ENCODE measurements at places on chromosomes 6 and 20.

- DNase-seq = no peak
These were observed 9.8 kb downstream of the SLC22A23 start for GRCh38 chr6:3447005-3447404.

DNA sequence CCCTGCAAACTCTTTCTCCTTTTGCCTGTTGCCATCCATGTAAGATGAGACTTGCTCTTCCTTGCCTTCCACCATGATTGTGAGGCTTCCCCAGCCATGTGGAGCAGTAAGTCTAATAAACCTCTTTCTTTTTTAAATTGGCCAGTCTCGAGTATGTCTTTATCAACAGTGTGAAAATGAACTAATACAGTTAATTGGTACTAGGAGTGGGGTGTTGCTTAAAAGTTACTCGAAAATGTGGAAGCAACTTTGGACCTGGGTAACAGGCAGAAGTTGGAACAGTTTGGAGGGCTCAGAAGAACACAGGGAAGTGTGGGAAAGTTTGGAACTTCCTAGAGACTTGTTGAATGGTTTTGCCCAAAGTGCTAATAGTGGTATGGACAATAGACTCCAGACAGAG, 359.2 kb upstream of the KHDRBS2 start:
- no peak for DNase-seq

GRCh38 chr6:84575264-84575663, 189.1 kb downstream of the TBX18 start:
- DNase-seq = no peak

DNA sequence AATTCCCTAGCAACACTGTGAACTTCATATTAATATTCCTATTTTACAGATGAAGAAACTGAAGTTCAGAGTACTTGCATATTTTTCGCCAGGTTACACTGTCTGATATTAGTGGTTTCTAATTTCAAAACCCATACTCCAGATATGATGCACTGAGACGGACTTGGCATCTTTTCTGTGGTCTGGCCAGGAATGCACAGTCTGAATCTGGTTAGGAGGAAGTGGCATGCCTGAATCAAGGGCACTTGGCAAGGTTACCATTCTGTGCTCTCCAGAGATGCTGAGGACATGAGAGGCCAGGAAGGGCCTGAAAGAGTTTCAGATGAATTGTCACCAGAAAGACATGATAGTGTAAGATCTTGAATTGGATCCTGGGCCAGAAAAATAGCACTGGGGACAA, 150.1 kb downstream of the HAO1 start:
- DNase-seq = no peak

GRCh38 chr20:965956-966355, 36.2 kb downstream of the RSPO4 start:
- DNase-seq = no peak

DNA sequence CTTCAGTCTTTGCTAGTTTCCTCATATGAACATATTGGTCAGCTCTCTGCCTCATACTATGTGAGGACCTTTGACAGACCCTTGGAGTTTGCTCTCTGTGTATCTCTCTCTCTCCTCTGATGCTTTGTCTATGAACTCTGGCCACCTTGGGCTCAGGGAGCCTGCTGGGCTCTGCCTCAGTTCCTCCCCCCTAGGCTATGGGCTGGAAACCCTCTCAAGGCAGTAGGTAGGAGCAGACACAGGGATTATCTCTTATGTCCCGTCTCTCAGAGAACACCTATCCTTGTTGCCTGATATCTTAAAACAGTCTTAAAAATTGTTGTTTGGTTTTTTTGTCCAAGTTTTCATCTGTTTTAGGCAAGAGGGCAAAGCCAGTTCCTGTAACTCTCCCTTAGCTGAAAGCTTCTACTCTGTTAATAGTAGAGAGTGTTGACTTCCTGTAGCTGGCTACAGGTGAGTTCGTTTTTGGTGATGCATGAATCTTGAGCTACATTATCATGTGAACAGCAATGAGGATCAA, 68.3 kb downstream of the BCAS1 start:
- no peak for DNase-seq

GRCh38 chr20:63950701-63951397, 5.4 kb downstream of the UCKL1 start:
- DNase-seq = no peak

- DNase-seq = no peak
These were observed 49.1 kb downstream of the ZHX3 start for GRCh38 chr20:41268402-41268801.

DNA sequence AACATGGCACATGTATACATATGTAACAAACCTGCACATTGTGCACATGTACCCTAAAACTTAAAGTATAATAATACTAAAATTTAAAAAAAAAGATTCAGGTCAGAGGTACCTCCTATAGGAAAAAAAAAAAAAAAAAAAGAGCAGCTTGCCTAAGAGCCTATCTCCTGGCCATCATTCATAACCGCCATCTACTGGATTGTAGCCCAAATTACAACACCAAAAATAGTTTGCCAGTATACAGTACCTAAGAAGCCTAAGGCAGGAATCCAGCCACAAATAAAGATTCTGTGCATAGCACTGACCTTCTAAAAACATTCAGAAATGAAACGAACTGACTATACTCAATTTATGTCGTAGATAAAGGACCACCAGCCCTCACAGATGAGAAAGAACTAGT, 438.4 kb upstream of the ADGRB3 start:
- DNase-seq = no peak

GRCh38 chr20:42779216-42779615, 410.5 kb downstream of the PTPRT start:
- DNase-seq = no peak

- no peak for DNase-seq
These were observed 604.4 kb upstream of the NOX3 start for GRCh38 chr6:156060013-156060412.

- no peak for DNase-seq
These were observed 91.6 kb downstream of the RAMACL start for GRCh38 chr6:166494757-166495486.

- no peak for DNase-seq
These were observed 47.3 kb downstream of the EPB41L2 start for GRCh38 chr6:131015630-131016263.

- no peak for DNase-seq
These were observed 79.2 kb downstream of the WDR27 start for GRCh38 chr6:169622618-169623017.

DNA sequence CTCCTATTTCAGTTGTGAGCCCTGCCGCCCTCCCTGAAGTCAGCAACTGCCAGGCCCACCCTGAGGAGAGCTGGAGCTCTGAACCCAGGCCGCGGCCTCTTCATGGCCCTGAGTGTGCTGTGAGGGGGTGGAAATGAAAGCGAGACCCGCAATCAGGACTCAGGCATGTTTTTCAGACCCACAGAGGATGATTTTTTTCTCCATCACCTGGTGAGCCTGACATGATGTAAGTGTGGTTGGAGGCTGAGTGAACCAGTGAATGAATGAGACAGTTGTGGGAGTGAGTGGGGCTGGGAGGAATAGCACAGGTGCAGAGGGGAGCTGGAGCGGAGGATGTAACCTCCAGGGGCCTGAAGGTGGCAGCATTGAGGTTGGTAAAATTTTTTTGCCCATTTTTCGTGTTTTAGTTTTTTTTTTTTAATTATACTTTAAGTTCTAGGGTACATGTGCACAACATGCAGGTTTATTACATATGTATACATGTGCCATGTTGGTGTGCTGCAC, 18.3 kb downstream of the RAET1L start:
- DNase-seq = peak; percentile 69

- DNase-seq = no peak
These were observed 47.4 kb downstream of the AIG1 start for GRCh38 chr6:143107911-143108761.

GRCh38 chr6:13544454-13545186, 29.8 kb upstream of the SIRT5 start:
- no peak for DNase-seq

DNA sequence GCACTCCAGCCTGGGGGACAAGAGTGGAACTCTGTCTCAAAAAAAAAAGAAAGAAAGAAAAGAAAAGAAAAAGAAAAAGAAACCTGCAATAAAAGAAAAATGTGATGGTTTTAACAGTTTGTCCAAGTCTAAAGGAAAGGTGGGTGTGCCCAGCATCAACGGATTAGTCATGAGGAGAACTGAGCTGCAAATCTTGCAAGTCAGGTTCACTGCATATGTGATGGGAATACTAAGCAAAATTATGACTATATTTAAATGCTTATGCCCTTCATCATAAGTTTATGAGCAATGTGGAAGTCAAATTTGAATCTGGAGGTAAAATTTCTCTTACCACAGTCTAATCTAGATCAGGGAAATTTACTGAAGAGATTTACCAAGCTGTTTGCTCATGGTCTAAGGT, 13.1 kb upstream of the CDK19 start:
- no peak for DNase-seq

DNA sequence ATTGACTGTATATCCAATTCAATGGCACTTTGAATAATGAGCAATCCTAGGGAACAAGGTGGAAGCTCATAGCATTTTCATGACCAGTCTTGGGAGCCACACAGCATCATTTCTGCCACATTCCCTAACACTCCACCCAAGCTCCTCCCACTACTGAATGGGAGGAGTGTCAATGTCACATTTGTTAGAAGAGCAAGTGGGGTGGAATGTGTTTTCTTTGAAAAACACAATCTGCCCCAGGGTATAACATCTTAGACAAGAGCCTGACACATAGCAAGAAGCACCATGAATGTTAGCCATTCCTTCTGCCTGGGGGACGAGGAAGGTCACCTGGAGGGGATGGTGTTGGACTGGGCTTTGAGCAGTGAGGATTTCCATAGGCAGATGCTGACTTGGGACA, 258.3 kb upstream of the PMEPA1 start:
- no peak for DNase-seq

DNA sequence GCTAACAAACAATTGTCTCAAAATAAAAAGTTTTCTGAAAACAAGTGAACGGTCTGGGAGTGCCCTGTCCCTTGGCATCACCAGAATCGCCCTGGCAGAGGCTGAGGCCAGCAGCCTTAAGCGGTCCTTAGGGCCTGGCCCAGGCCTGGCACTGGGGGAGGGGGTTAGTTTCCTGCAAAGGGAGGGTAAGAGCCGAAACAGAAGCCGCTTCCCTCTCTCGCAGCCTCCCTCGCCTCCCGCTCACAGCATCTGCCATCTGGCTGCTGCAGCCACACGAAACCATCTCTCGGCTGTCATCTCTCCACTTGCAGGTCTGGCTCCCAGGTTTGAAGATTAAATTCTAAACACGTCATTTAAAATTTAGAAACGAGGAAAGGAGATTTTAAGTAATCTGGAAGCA, 31.5 kb downstream of the PMEPA1 start:
- no peak for DNase-seq

DNA sequence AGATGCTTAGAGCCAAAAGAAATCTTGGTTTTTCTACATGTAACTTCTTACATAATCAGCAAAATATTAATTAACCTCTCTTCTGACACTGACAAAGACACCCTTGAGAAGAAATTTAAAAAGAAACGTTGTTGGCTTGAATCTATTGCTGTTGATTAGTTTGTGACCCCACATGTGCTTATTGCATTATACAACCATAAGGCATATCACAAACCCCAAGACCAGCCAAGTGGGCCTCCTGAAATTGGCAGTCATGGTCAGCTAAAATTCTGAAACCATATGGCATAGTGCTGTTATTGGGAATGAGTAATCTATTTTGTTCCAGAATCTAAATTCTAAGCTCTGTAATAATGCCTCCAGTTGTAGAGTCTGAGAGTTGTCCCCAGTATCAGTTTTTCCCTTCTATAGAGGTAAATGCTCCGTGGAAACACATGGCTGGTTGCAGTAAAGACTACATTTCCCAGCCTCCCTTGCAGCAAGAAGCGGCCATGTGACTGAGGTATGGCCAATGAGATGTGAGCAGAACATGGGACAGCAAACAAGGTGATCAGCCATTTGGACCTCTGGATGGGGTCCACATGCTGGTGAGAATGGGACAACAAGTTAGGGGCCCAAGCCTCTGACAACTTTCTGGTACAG, 42.3 kb upstream of the PTPN1 start:
- DNase-seq = no peak

GRCh38 chr6:20001286-20001685, 164.1 kb downstream of the ID4 start:
- no peak for DNase-seq

GRCh38 chr6:3310051-3310448, 51.3 kb downstream of the PSMG4 start:
- DNase-seq = no peak

DNA sequence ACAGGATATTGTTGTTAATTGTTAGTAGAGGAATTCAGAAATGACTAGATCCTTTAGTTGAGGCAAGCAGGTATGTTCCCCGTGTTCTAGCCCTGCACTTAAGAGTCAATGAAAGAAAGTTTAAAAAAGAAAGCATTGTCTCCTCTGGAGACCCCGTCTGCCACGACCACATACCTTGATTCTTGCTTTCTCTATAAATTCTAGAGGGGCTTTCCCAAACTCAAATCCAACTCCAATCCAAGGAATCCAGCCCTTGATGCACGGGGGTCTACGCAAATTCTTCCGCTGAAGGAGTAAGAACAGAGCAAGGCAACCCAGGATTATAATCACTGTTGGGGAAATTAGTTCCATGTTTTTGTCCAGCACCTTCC, 401 bp downstream of the CYP39A1 start:
- DNase-seq = no peak

GRCh38 chr6:26576929-26577719, 19.6 kb upstream of the ABT1 start:
- no peak for DNase-seq

- DNase-seq = no peak
These were observed 78.4 kb downstream of the PREP start for GRCh38 chr6:105324386-105324950.

GRCh38 chr6:16841241-16841640, 80.0 kb upstream of the ATXN1 start:
- DNase-seq = no peak

DNA sequence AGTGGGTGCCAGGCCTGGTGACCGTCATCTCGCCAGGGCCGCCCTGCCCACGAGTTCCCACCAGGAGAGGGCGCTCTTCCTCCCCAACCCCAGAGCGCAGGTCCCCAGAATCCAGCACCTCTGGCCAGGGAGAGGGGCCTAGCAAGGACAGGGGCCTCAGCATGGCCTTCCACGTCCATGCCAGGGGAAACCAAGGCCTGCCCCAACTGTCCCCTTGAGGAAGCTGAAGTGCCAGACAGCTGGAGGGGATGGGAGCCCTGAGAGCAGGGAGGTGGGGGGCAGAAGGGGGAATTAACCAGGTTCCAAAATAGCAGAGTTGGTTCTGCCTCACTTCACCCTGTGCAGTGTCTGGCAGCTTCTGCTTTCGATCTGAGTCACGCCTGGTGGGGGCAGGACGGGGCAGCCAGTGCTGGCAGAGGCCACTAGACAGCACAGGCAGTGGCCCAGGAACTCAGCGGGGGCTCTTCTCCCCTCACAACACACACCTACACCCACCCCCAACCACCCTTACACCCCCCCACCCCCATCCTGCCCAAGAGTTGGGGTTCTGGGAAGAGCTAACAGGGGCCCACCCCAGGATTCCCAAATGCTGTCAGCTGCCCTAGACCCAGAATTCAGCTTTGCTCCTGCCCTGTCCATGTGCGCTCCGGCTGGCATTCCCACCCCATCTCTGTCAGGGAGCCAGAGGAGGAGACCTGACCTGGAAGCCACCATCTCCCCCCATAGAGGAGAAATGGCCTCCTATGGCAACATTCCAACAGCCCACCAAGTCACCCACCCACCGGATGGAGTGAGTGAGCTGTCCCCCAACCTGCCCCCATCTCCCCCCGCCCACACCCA, 29.2 kb downstream of the TFEB start:
- peak; percentile 86 for DNase-seq
